ENCODE measurements at places on chromosomes 11 and 22.
A peak's percentile ranks its signal among the peaks of the same experiment; 100 is the strongest.

GRCh38 chr11:91133361-91133760 lies 910.5 kb upstream of the CHORDC1 start:
- ATAC-seq, result no peak

DNA sequence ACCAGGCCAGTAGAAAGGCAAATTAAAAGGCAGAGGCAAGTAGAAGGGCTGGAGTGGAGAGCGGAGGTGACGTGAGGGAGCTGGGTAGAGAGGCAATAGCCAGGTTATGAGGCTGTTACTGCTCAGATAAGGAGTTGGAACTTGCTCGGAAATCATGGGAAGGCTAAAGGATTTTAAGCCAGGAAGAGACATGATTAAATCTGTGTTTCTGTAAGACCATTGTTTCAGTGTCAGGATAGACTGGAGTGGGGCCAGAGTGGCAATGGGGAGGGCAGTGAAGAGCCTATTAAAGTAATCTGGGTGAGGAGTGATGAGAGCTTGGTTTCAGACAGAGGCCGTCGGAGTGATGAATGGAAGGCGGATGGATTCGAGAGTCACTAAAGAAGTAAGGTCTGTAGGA lies 39.0 kb downstream of the GRAMD1B start:
- no peak for ATAC-seq

GRCh38 chr11:85643191-85643614 lies 4.6 kb upstream of the TMEM126A start:
- no peak for ATAC-seq

- no peak for ATAC-seq
Measured at GRCh38 chr22:44133901-44134571, 46.7 kb upstream of the PARVG start.

- peak; percentile 52 for ATAC-seq
Measured at GRCh38 chr22:32752816-32753520, 48.5 kb upstream of the TIMP3 start.

GRCh38 chr22:44245867-44246266 lies 65.1 kb downstream of the PARVG start:
- ATAC-seq, result no peak

- ATAC-seq, result no peak
Measured at GRCh38 chr11:117171404-117172061, 7.0 kb upstream of the SIDT2 start.

- no peak for ATAC-seq
Measured at GRCh38 chr22:50199251-50199721, 1.5 kb upstream of the SELENOO start.

- no peak for ATAC-seq
Measured at GRCh38 chr22:31206896-31207687, 5.0 kb upstream of the LIMK2 start.

DNA sequence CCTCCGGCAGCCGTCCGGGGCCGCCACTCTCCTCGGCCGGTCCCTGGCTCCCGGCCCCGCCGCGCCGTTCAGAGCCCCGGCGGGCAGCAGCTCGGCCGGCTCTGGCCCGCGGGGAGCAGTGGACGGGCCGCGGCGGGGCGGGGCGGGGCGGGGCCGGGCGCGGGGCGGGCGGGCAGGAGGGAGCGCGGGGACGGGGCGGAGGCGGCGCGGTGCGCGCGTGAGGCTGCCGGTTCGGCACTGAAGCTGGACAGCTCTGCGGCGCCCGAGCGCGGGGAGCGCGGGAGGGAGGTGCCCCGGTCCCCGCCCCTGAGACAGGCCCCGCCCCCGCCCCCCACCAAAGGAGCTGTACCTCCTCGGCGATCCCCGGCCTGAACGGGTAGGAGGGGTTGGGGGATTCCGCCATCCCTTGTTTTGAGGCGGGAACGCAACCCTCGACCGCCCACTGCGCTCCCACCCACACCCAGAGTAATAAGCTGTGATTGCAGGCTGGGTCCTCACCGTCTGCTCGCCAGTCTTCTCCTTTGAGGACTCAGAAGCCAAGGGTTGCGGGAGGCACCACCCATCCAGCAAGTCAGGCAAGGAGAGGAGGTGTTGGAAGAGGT lies at the start of gene DRD2:
TSS of gene DRD2 (minus strand) at position 239 of the 602 bp plus-strand sequence. CDS start 50,747 bp downstream, outside the sequence.
- peak; percentile 15 for ATAC-seq

- no peak for ATAC-seq
Measured at GRCh38 chr11:11857769-11858168, 16.0 kb downstream of the USP47 start.

- ATAC-seq, result peak; percentile 25
Measured at GRCh38 chr11:65429724-65430405, 7.3 kb downstream of the NEAT1 start.

DNA sequence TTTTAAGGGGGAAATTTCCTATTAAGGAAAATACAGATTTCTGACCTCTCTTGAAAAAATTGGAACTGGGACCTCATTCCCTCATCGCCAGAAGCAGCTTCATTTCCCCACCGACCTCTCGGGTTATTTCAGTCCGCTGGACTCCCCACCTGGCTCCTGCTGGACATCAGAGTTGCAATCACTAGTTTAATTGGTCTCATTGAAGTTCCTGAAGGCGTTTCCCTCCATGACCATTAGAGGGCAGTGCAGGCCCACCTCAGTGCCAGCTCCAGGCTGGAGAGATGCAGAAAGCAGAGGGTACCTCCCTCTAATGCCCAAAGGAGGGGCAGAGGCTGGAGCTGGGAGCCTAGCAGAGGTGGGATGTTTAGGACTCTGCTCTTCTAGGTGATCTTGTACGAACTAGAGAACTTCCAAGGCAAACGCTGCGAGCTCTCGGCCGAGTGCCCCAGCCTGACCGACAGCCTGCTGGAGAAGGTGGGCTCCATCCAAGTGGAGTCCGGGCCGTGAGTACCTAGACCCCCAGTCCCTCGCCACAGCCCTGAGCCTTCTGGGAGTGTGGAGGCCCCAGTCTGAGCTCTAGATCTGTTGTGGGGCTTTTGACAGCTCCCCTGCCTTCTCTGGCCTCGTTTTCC lies 2.7 kb downstream of the CRYBB3 start:
- ATAC-seq, result peak; percentile 63

DNA sequence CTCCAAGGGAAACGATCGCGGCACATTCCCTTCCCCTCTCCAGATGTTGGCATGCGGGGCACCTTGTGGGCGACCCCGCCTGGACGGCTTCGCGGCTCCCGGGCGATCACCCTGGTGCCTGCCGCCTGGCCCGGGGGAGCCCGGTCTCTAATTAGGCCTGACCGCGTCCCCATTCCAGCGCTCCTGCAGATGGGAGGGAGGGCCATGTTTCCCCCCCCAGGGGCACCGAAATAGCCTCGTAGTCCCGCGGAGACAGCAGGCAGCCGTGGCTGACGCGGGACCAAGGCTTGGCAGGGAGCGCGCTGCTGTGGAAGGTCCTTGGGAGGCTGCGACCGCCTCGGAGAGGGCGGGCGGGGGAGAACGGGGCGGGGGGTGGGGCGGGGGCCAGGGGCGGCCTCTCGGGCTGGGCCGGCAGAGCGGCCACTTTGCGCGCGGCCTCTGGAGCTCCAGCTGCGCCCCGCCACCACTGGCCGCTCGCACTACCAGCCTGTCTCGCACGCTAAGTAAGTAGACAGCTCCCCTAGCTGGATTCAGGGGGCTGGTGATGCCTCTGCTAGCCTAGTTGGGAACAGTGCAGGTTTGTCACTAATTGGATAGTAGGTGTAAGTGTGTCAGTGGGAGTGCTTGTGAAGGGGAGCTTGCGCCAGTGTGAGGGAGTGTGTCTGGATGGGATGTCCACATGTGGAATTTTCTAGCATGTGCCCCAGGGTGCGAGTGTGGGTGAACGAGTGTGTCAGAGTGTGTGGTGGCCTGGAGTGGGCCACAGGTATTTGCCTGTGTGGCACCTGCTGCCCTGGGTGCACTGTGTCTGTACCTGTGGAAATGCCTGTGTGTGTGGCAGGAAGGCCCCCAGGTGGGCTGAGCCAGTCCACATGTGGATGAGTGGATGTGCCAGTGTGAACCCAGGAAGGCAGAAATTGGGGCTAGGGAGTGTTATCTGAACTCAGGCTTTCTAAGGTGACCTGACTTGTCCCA lies at the start of gene INSC:
TSS of gene INSC (plus strand) at position 423 of the 975 bp plus-strand sequence. CDS start 34,252 bp downstream, outside the sequence.
- no peak for ATAC-seq

DNA sequence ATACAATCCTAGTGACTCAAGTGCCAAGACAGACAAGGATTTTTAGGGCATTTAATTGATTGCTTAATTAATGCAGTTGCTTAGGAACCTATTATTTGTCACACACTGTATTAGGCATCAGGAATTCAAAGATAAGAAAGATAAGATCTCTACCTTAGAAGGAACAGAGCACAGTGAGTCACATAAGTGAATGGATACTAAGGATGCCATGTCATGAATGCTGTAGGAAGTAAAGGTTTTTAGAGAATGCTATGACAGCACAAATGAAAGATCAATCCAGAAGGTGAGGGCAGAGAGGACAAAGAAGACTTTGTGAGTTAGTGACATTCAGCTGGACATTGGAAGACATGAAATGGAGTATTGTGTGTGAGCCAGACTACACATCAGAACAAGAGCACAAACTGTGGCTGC lies 147.9 kb upstream of the DDI1 start:
- no peak for ATAC-seq

DNA sequence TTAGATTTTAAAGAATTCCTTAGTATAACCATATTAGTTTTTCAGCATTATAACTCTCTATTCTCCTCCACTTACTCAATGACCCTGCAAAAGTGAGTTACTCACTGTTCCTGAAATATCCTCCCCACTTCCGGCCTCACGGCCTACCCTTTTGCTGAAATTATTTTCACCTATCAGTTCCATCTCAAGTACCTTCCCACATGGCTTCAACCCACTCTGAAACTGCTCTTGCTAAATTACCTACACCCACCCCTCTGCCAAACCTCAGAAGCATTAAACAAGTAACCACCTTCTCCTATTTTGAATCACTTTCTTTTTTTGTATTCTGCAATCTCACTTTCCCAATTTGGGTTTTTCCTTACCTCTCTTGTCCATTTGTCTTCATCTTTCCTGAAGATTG lies 37.7 kb downstream of the OR5P2 start:
- no peak for ATAC-seq

DNA sequence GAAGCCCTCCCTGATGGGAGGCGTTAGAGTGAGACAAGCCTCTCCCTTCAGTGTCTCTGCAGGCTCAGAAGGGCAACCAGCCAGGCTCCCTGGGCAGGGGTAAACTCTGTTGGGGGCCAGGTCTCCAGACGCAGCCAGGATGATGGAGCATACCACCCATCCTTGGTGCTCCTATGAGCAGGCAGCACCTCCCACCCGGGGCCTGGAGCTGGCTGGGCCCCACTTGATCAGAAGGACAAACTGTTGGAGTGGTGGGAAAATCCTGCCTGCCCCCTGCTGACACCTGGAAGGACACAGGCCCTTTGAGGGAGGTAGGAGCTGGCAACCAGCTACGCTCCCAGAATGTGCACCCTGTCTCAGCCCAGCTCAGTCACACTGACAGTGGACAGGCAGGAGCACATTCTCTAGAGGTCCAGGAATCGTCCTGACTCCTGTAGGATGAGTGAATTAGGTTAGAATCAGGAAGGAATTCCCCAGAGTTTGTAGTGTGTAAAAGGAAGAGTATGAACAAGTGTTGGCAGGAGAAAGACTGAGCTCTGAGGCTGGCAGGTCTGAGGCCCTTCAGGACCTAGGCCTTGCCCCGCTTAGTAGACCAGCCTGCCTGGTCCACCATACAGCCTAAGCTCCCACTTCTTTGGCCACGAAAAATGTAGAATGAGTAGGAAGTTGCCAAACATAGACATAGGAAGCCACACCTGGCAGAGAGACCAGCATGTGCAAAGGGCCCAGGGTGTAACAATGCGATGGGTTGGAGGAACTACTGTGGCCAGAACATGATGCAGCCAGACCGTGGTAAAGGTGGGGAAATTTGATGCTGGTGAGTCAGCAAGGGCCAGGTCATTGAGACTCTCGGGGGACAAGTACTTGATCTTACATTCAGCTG lies 19.1 kb downstream of the ARHGEF17 start:
- ATAC-seq, result no peak

DNA sequence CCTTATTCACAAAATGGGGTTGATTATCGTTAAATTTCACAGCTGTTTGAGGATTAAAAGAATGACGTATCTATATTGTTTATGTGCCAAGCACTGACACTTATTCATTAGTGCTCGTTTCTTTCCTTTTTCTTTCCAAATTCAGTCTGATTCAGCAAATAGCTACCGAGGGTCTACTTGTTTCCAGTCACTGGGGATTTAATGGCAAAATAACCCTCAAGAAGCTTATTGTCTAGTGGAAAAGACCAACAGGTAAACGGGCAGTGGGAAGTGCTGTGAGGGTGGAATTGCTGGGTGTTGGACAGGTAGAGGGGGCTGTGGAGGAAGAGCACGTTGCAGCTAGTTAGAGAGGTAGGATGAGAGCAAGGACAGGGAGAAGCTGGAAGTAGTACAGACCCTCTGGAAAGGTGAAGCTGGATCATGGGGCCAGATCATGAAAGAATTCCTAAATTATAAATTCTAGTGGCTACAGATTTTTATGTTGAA lies 48.3 kb upstream of the BIRC3 start:
- ATAC-seq, result no peak

DNA sequence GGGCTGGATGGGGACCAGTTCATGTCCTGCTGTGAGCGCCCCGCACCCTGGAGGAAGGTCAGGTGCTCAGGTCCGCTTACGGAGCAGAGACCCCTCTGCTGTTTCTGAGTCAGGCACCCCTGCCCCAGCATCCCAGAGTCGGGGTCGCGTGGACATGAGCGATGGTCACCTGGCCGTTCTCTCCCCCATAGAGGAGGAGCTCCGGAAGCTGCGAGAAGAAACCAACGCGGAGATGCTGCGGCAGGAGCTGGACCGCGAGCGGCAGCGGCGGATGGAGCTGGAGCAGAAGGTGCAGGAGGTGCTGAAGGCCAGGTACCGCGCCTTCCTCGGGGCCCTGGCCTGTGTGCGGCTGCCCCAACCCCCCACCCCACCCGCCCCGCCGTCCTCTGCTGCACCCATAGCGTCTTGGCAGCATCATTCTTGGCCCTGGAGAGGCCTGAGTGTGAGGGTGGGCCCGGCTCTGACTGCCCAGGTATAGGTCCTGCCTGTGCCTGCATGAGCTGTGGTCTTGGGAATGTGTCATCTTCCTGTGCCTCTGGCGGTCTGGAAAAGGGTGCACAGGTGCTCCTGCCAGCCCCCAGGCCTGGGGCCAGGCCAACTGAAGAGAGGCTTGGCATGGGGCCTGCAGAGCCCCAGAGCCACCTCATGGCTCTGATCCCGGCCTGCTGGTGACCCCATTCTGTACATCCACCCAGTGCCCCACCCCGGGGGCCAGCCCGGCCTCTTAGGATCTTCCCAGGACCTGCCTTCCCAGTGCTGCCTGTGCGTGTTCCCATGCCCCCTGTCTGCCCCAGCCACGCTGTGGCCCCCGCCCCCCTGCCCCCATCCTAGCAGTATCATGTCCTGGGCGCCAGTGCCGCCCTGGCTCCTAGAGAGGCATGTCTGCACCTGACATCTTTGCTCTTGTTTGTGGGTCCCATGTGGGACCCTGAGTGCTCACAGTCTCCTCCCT lies 38.1 kb downstream of the GRAMD4 start:
- ATAC-seq, result no peak

DNA sequence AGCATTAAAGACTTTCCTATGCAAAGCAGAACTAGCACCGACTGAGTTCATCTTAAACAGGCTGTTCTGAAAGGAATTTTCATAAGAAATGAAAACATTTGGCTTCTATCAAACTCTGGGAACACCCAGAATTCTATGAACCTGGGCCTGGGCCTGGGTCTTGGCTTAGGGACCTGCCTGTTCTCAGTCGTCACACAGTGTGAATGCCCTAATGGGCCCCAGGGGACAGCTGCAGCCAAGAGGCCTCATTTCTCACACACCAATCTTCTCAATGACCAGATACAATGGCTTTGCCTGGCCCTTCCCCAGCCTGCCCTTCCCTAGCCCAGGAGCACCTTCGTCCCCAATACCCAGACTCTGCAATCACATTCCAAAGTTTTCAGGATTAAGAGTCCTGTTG lies 234.9 kb upstream of the ARHGAP20 start:
- peak; percentile 44 for ATAC-seq

GRCh38 chr11:59984368-59984767 lies 20.5 kb downstream of the OOSP4A start:
- ATAC-seq, result no peak

- no peak for ATAC-seq
Measured at GRCh38 chr11:76408171-76408965, 27.2 kb downstream of the GVQW3 start.

Data from gastroesophageal sphincter (tissue), 4 donors.